Osteocyte (in vitro differentiated cells): ENCODE measurements at places on chromosomes 11 and 22. TPM values are rescaled to one million over a fixed set of nuclear protein-coding genes. Genes with fewer than 3 reads are reported as not detected.

The CADM1 gene
- 19.6 and 24.2 TPM in 2 replicates for total RNA-seq

The USP28 gene
- total RNA-seq: 37.2 and 39.9 TPM in 2 replicates

The SF3B2 gene
- 193 and 198 TPM in 2 replicates for total RNA-seq

The PAX6 gene
- not detected in 2 replicates for total RNA-seq

The HTR3B gene
- not detected in 2 replicates for total RNA-seq

The KDM4D gene
- 0.81 and 0.97 TPM in 2 replicates for total RNA-seq

The MB gene
- not detected in 2 replicates for total RNA-seq

The SNX32 gene
- 4.0 and 4.1 TPM in 2 replicates for total RNA-seq

The TREH gene
- not detected in 2 replicates for total RNA-seq
